ENCODE measurements at places on chromosomes 6 and 20. TPM values are rescaled to one million over a fixed set of nuclear protein-coding genes. Genes with fewer than 3 reads are reported as not detected.
A peak's percentile ranks its signal among the peaks of the same experiment; 100 is the strongest.

CLPSL2 gene
- total RNA-seq, result 3.8 TPM

SPATS1 gene
- not detected for total RNA-seq

DNA sequence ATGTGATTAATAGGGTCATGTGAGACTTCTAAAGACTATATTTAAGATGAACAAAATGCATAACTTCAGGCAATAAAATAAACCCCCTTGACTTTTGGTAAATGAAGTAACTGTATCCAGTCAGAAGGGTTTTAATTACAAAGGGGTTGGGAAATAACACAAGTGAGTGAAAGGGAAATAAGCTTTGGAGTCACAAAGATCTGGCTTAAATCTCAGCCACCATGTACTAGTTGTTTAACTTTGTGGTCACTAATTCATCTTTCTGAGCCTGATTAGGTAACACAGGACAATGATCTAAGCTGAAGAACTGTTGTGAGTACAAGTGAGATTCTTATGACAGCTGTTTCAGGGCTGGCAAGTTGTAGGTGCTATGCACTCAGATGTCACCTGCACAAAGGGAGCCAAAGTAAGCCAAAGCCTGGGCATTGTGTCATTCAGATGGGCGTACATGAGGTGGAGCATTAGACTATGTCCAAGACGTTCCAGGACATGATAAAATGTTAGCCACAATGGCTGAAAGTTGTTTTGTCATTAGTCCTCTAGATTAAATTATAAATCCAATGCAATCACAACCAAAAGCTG lies 13.8 kb downstream of the TOMM34 start:
- no peak for DNase-seq

- DNase-seq, result no peak
Measured at GRCh38 chr6:127058027-127058426, 60.4 kb upstream of the RSPO3 start.

- no peak for DNase-seq
Measured at GRCh38 chr20:6612606-6612923, 154.9 kb upstream of the BMP2 start.

GRCh38 chr6:40896696-40897095 lies 142.3 kb downstream of the UNC5CL start:
- DNase-seq, result no peak

GRCh38 chr6:84685983-84686584 lies 78.3 kb downstream of the TBX18 start:
- DNase-seq, result no peak

DNA sequence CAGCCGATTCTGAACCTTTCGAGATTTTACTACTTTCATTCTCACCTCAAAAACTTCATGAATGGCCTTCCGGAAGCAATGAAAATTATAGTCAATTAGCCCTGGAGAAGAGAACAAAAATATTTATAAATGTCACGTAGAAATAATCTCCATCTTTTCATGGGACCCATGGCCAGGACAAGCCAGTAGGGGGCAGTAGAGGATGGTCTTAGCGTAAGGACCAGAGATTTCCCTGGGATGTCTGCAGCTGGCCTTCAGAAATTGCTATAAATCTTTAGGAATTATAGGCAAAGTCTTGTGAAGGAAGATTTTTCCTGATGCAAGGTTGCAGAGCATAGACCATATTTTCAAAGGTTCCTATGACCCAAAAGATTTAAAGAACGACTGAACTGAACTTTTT lies 15.6 kb upstream of the UBE2J1 start:
- peak; percentile 62 for DNase-seq

- no peak for DNase-seq
Measured at GRCh38 chr6:170437719-170438401, 115.2 kb downstream of the PSMB1 start.
